ENCODE measurements at places on chromosomes 6 and 20.

DNA sequence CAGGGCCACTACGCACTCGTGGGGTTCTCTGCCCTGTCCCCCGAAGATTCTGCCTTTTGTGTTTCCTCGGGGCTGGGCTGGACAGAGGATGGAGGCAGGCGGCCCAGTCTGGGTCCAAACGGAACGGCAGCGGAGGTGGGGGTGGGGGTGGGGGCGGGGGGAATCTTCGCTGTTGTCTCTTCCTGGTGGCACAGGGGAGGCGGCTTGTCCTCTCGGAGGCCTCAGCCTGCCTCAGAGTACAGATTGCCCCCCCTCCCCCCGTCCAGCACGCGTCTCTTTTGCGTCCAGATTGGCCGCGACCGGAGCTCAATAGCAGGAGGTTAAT lies 1.4 kb upstream of the INSM1 start:
- no peak for DNase-seq

DNA sequence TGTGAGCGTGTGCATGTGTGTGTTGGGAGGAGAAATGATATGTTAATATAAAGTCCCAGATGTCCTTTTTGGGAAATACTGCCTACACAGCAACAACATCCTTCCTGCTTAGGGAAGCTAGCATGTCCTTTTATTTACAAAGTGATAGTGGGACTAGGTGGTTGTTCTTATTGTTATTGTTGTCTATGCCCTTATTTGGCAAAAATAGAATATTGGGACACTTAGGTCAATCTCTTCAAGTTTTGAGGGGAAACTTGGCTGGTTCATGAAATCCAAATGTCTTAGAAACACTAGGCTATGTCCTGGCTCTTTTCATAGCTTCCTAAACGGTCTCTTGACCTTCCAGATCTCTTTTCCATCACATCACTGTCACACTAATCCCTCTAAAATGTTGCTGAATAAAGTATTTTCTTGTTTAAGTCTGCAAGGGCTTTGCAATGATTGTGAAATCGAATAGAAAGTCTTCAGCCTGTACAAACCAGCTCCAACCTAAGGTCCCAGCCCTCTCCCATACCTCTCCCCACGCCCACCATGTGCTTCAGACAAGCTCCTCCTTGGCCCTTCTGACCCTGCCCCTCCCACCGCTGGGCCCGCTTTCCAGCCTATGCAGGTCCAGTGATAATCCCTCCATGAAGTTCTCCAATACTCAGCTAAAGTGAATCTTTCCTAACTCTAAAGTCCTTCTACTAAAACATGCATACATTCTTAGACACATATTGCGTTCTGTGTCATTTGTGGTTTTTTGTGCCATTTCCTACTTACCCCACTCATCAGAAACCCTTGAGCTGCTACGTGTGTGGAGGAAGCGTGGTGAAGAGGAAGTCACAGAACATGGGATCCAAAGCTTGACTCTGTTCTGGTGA lies 205.1 kb downstream of the LY86 start:
- no peak for DNase-seq

GRCh38 chr6:132751828-132752227 lies 5.9 kb downstream of the VNN2 start:
- DNase-seq = no peak

GRCh38 chr6:70813885-70814284 lies 143.0 kb downstream of the B3GAT2 start:
- no peak for DNase-seq

GRCh38 chr6:13187692-13188091 lies 140.6 kb downstream of the TBC1D7 start:
- no peak for DNase-seq
